ENCODE measurements at places on chromosomes 1 and 21.

DNA sequence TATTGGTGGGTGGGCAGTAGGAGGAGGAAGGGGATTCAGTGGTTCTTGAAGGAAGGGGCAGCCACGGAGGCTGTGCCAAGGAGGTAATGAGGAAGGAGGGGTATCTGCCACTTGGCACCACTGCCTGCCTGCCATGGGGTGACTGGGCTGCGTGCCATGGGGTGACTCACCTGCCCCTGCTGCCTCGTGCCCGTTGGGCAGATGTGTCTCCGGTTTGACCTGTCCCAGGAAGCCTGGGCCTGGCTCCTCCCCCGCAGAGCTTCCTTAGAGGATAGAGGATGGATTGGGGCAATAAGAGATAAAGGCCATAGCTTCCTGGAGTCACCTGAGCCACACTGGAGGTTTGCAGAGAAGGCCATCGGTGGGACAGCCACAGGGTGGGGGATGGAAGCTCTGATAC is 1.7 kb downstream of the PADI3 start:
- no peak for DNase-seq

GRCh38 chr21:33733601-33734000 is 91.3 kb downstream of the ITSN1 start:
- no peak for DNase-seq

DNA sequence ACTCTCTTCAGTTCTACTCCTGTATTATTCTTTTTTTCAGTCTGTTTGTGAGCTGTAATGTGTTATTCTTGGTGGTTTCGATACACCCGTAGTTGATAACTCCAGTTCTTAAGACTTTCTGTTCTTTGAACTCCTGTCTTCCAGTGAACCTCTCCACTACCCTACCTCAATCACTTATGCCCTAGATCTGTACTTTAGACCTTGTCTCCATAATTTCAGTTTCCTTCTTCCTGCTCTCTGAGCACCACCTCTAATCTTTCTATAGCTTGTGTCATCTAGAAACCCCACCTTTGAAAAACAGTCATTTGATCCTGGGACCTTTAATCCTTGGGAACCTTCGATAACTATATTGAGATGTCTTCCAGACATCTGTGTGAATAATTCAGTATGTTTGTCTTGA is 159.3 kb downstream of the PIK3R3 start:
- no peak for DNase-seq

DNA sequence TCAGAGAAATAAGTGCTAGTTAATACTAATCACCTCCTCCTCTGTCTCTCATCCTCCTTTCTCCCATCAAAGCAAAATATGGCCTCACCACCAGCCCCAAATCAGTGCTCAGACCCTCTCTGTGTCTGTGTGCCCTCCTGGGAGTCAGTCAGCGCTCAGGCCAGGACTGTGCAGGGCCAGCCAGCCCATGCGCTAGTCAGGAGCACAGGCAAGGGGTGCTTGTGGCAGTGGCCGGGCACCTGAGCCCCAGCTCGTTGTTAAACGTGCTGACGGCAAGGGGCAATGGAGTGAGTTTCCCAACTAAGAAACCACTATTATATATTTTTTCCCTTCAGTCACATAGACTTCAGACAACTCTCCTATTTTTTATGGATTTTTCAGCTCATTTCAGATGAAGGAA is 19.2 kb upstream of the PGD start:
- DNase-seq, result no peak

Measured in SIG-M5 (cell line).